ENCODE measurements at places on chromosomes 2 and 18. TPM values are rescaled to one million over a fixed set of nuclear protein-coding genes. Genes with fewer than 3 reads are reported as not detected.

Gene WNT10A
- not detected for polyA plus RNA-seq

Gene SGPP2
- 1.6 TPM for polyA plus RNA-seq

DNA sequence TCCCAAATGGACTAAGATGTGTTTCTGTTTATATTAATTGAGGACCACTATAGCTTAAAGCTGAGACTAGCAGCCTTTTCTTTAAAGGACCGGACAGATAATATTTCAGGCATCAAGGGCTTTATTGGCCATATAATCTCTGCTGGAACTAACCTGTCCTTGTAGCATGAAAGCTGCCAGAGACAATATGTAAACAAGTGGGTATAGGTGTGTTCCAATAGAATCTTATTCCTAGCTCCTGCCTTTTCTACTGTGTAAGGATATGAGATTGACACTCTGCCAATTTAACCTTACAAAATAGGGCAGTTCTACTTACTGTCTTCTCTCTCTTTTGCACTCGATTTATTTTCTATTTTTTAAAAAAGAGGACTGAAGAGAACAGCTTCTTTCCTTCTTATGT, 74.0 kb downstream of the RHBDD1 start:
- no peak for DNase-seq

GRCh38 chr2:240926516-240927389, 20.6 kb downstream of the CROCC2 start:
- DNase-seq, result peak; percentile 12

GRCh38 chr18:30376515-30376914, 666.0 kb downstream of the DSC3 start:
- no peak for DNase-seq

Gene MC5R
- polyA plus RNA-seq, result not detected
